Activated T-helper 1 cell treated with Interleukin-2 at 50 U/mL for 16 hours (primary cell): ENCODE measurements at places on chromosomes 2 and 18.

- no peak for DNase-seq
These were observed 154.2 kb upstream of the PGAP1 start for GRCh38 chr2:197080578-197081216.

DNA sequence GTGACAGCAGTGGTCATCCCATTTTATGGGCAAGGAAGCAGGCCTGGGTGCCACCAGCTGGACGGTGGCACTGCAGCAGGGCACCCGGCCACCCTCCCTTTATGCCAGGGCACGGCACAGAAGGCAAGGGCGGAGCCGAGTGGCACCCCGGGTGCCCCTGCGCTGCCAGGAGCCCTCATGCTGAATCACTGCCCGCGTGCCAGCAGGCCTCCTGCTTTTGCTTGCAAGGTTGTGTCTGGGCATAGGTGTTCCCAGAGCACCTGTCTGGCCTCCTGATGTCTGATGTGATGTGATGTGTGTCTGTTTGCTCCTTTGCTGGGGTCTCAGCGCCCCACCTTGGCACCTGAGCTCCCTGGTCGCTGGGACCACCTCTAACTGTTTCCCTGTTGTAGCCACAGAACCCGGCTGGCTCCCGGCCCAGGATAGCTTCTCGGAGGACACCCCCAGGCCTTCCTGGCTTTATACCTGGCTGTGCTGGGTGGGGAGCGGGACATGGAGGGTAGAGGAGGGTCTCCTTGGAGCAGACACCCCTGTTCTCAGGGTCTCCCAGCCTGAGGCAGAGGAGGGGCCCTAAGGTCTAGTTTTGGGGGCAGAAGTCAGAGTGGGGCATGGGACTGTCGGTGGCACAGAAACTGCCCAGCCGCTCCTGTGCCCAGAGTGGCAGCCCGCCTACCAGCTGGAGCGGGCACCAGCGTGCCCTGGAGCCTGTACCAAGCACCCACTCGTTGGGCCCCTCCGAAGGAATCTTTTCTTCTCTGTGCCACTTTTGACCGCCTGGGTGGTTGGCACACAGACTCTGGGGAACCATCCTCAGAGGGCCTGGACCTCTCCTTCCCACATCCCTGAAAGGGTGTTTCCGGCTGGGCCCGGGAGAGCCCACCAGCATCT, 3.6 kb downstream of the GPC1 start:
- no peak for DNase-seq

DNA sequence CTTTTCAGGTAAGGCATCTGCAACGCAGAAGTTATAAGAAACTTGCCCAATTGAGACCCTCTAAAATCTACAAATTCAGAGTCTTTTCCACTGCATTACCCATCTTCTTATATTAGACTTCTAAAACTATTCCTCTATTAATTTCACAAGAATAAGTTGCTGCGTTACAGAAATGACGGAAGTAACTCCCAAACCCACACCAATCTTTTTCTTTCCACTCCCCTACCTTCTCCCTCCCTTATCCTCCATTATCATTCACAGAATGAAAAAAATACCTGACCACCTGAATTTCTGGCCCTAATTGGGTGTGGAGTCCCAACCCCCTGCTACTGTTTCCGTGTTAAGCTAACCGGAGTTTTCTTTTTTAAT, 689 bp downstream of the RPRD1A start:
- DNase-seq = no peak

GRCh38 chr2:19484736-19485135, 126.3 kb upstream of the OSR1 start:
- DNase-seq = no peak

- DNase-seq = no peak
These were observed 80.1 kb downstream of the PLA2R1 start for GRCh38 chr2:159982270-159982669.

GRCh38 chr2:40534528-40534927, 82.6 kb upstream of the SLC8A1 start:
- DNase-seq = no peak

DNA sequence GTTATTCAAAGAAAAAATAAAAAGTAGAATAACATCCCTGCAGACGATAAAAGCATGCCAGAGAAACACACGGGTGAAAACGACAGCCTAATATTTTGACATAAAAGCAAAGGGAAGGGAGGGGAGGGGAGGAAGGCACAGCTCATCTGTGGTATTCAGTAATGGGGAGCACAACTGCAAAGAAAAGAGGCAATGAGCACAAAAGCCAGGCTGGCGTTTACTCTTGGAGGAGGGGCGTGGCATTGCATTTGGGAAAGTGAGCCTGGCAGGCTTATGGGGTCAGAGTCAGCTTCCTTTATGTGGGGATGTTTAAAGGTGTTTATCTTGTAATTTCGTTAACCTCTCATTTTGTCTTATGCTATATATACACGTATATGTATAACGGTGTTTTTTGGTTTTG, 53.2 kb downstream of the STEAP3 start:
- DNase-seq = no peak

- DNase-seq = no peak
These were observed 146.9 kb upstream of the STON1 start for GRCh38 chr2:48383036-48383435.

DNA sequence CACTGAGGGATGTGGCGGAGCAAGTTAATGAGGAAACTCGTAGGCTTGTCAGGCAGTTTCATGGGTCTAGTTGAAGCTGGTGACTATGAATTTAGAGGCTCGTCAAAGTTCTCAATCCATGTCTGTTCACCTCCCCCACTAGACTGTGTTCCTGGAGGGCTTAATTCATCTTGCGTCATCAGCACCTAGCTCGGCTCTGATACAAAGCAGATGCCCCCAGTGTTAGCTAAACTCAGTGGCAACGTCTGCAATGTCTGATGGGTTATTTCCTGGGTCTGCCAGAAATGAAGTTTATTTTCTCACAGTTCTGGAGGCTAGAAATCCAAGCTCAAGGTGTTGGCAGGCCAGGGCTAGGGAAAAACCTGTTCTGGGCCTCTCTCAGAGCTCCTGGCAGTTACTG, 140.6 kb downstream of the PID1 start:
- DNase-seq = no peak

DNA sequence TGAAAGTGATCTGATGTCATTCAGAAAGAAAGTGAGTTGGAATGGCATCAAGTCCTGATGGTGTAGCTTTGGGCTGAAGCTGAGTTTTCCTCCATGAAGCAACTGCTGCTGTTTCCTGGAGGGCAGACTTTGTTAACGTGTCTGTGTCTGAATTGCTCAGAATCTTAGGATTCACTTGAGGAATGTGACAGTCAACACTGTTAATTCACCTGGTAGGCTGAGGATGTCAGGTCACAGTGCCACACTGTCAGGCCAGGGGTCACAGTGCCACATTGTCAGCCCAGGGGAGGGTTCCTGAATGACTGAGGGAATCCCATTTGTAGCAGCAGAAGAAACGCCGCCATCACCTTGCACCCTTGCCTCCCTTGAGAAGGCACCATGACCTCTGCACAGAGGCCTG, 39.4 kb downstream of the LYPD6B start:
- no peak for DNase-seq

GRCh38 chr2:30354621-30355020, 92.4 kb upstream of the LCLAT1 start:
- DNase-seq = no peak

- DNase-seq = no peak
These were observed 12.5 kb upstream of the HNRNPLL start for GRCh38 chr2:38615237-38615636.

DNA sequence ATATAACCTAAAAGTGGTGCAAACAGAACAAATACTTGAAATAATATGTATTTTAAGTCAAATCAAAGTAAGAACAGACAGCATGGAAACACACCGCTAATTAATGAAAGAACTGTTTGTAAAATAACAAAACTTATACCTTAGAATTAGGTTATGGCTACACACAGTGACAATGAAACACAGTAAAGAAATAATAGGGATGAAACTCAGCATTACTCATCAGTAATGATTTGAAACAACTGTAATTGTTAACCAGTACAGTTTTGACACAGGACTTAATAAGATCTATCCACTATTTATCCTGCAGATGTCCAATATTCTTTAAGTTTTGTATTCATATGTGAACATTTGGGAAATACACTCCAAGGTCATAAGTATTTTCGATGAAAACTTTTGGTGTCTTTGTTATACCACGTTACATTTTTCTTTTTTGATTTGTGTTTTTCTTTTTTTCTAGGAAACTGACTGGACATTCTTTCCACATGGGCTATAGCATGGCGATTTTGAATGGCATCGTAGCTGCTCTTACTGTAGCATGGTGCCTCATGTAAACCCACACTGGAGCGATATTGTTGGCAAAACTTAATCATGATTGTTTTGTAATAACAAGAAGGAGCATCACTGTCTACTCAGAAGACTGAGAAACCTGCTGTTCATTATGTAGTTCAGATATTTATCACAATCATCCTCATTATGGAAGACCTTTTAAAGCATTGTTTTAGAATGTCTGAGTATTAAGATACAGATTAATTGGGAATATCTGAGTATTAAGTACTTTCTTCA, 41.1 kb downstream of the ARL6IP6 start:
- no peak for DNase-seq

- DNase-seq = no peak
These were observed 68.9 kb downstream of the EPAS1 start for GRCh38 chr2:46365913-46366667.

DNA sequence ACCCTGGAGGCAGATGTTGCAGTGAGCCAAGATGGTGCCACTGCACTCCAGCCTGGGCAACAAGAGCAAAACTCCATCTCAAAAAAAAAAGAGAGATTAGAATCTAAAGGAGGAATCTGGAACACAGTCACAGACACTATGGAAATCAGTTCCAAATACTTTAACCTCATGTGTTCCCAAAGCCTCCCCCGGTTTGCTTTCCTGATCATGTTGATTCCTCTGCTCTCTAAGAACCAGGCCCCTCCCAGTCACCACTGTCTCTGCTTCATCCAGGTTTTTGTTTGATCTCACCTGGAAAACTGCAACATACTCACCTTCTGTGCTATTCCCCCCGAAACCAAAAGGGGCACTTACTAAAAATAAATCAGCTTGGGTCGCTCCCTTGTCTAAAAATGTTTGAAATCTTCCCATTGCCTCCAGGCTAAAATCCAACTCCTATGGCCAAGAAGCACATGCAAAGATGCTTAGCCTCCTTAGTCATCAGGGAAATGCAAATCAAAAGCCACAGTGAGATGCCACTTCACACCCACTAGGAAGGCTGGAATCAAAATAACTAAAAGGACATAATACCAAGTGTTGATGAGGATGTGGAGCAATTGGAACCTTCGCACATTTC, 6.2 kb upstream of the NEU2 start:
- DNase-seq = no peak

DNA sequence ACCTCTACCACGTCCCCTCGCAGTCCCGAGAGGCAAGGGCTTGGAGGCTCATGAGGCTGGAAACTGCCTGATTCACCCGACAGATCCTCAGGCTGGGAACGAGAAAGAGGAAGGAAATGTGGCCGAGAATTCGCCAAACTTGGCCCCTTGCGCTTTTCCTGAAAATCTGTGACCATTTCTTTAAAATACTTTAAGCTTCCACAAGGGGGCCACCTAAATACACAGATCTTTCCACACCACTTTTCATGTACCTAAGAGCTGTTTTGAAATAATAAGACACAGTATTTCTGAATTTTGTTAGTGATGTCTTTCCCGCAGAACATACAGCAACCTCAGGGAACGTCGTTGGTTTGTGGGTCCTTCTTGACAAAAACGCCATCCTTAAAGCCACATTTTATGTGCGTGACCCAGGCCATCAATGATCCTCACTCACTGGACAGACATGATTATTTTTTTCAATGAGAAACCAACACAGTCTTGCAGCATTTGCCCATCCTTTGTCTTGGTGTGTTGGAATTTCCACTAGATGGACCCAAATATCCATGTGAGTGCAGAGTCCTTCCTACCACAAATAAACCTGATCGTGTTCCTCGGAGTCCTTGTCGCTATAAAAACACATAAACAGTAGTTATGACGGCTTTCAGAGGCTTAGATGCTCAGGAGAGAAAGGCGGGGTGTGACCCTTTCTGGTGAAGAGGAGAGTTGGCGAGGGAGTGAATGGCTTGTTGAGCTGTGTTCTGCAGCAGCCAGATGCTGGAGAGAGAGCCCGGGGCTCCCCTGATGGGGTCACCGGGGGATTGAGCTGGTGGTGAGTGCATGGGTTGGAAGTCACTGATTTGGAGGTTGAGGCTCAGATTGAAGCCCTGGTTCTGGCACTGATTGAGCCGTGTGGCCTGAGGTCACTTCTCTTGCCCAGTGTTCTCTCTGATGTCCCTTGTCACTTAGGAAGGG, 25.0 kb downstream of the DCDC2C start:
- DNase-seq = no peak

DNA sequence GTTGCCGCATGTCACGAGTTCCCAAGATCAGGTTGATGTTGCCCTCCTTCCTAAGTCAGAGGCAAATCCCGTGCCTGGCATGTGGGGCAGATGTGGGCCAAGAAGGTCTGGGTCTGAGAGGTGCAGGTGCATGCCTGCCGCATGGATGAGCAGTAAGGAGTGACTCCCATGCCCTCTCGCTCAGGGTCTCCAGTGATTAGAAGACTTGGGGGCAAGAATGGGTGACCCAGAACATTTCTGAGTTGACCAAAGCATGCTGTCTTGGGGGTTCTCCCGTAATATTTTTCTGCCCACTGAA, 120.6 kb upstream of the HDAC4 start:
- DNase-seq = no peak

DNA sequence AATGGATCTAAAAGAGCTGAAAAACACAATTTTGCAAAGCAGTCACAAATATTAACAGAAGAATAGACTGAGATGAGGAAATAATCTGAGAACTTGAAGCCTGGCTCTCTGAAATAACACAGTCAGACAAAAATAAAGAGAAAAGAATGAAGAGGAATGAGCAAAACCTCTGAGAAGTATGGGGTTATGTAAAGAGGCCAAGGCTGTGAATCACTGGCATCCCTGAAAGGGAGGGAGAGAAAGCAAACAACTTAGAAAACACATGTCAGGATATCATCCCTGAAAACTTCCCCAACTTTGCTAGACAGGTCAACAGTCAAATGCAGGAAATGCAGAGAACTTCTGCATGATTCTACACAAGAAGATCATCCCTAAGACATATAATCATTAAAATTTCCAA, 73.5 kb upstream of the LHCGR start:
- DNase-seq = no peak

- no peak for DNase-seq
These were observed 91.6 kb upstream of the MAP4K3 start for GRCh38 chr2:39528701-39529100.

- no peak for DNase-seq
These were observed 357.1 kb downstream of the CCDC85A start for GRCh38 chr2:56540916-56541315.

- DNase-seq = no peak
These were observed 101.7 kb downstream of the AGAP1 start for GRCh38 chr2:235595422-235596010.

DNA sequence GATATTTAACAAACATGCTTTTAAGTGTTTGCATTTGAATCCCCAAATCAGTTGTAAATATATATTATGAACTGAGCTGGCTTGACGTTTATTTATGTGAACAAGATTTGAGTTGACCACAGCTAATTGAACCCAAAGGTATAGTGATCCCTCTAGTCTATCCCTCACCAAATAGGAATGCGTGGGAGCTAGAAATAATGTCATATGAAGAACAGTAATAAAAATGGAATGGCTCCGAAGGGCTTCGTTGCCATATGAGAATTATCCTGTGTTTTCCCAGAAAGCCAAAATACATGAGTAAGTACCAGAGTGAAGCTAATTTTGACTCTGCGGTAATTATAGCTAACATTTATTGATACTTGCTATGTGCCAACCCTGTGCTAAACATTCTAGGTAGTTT, 142.7 kb downstream of the ADCYAP1 start:
- no peak for DNase-seq

GRCh38 chr18:68843473-68844089, 45.7 kb downstream of the CCDC102B start:
- DNase-seq = no peak

GRCh38 chr18:43919551-43919950, 642.3 kb upstream of the SYT4 start:
- DNase-seq = no peak

- no peak for DNase-seq
These were observed 1099.9 kb downstream of the DPP10 start for GRCh38 chr2:115542331-115542730.
